ENCODE measurements at places on chromosomes 1 and 21.

DNA sequence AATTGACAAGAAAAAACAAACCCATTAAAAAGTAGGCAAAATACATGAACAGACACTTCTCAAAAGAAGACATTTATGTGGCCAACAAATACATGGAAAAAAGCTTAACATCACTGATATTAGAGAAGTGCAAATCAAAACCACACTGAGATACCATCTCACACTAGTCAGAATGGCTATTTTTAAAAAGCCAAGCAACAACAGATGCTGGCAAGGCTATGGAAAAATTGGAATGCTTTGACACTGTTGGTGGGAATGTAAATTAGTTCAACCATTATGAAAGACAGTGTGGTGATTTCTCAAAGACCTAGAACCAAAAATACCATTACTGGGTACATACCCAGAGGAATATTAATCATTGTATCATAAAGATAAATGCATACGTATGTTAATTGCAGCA, 641.1 kb upstream of the B3GALT2 start:
- DNase-seq = no peak

GRCh38 chr1:62024690-62025089, 170.0 kb upstream of the L1TD1 start:
- no peak for DNase-seq

DNA sequence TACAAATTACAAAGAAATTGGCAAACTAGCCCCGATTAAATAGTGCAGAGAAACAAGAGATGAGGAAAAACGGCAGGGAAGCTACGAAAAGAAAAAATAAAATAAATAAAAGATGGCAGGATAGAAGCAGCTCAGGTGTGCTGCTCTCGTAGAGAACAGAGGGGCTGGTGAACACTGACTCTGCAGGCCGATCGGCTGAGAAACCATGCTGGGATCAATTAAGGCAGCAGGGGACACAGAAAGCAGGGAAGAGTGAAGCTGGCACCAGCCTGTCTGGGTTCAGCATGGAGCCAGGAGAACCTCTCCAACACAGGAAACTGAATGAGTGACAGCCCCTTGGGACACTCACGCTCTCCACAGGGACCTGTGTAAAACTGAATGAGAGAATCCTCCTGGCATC, 39.5 kb upstream of the TMPRSS15 start:
- no peak for DNase-seq

DNA sequence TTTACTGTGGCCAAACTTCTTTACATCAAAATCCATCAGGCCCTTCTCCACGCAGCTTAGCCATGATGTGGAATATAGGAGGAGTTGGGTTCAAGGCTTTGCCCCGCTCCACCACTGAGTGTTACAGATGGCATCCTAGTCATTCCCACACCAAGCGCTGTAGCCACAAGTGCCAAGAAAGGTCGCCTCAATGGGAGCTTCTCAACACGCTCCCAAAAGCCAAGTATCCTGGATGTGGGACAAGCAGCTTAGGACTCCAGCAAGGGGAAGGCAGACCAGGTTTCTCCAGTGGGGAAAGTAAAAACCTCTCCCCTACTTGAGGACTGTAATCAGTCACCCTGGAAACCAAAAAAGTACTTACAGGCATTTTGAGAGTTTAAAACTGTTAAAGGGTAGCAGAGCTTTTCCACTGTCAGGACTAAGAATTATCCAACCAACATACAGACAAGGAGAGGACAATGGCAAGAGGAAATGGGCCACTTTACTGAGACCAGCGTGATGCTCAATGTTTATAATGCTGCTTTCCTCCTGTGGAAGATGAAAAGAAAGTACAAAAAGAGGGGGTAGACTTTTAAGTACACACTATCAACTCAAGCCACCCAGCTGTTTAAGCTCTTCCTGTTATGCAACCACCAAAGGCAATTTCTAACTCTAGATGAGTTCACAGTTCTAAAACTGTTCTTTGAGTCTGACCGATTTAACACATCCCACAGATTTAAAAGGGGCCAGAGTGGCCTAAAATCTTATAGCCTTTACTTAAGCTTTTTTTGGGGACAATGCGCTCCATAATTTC, 120.7 kb upstream of the KRTAP19-8 start:
- DNase-seq = no peak

GRCh38 chr1:7536891-7537591, 234.1 kb upstream of the VAMP3 start:
- DNase-seq = no peak

- DNase-seq = no peak
Observed at GRCh38 chr1:33379631-33380354, 51.1 kb downstream of the PHC2 start.

DNA sequence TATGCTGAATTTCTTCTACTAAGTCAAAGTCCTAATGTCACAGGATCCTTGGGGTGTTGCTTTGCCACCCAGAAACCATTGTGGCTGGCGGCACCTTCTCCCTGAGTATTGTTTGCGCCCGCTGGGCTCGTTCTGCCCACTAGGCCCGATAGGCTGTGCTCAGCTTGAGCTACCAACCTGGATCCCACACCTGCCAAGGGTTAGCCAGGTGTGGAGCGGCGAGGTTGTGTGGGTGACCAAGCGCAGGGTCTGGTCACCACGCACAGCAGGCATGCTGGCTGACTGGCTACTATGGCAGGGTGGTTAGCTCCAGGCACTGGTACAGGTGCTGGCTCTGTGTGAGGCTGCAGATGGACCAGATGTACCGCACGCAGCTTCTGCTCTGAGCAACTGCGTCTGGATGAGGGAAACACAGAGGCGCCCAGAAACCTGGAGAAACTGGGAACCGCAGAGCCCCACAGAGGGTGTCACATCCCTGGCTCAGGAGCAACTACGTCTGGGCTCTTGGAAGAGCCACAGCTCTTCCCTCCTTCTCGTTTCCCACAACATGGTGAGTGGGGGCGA, 50.3 kb upstream of the SCYL3 start:
- DNase-seq = no peak

GRCh38 chr1:155636397-155637153, 26.6 kb downstream of the MSTO1 start:
- DNase-seq = no peak

- DNase-seq = no peak
Observed at GRCh38 chr1:154807048-154807591, 63.0 kb downstream of the KCNN3 start.

DNA sequence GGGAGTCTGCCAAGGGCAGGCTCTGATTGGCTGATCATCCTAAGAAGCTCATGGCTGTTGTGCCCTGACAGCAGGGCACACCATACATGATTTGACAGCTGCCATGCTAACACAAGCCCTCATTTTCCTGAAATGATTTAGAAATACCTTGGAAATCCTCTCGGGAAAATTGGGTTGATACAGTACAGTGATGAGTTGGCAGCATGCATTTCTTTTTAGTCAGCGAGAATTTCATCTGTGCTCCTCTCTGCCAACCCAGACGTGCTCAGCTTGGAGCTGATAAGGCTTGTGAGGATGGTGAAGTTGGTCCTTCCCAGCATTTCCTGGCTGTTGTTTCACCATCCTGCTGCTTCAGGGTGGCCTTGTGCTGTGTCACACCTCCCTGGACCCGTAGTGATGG, 22.6 kb upstream of the KCNQ4 start:
- DNase-seq = no peak

DNA sequence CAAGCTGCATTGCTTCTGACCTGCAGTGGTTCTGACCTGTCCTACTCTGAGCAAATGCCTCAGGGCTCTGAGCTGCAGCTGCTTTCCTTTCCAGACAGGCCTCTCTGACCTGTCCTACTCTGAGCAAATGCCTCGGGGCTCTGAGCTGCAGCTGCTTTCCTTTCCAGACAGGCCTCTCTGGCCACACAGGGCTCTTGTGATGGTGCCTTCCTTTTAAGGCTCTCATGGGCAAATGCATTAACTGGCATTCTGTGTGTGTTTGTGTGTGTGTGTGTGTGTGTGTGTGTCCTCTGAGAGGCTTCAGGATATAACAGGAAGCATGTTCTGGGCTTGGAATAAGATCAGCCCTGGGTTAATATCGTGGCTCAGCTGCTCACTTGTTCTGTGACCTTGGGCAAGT, 131.3 kb downstream of the NTPCR start:
- DNase-seq = no peak

- DNase-seq = no peak
Observed at GRCh38 chr1:113453771-113454083, 63.4 kb downstream of the MAGI3 start.

DNA sequence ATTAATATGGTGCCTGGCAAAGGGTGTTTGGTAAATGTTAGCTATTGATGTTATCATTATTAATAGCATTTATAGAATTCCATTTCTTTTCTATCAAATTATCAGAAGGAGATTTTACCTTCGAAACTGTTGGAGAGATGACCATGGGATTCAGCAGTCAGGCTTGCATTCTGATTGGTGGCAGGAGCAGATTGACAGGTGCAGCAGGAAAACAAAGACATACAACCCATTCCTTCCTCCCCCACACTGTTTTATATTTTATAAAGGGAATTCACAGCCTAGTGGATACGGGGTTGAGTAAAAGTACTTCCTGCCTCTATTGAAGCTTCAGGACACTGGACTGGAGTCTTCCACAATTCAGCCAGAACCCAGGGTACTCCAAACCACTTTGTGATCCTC, 55.1 kb upstream of the SYT14 start:
- no peak for DNase-seq

DNA sequence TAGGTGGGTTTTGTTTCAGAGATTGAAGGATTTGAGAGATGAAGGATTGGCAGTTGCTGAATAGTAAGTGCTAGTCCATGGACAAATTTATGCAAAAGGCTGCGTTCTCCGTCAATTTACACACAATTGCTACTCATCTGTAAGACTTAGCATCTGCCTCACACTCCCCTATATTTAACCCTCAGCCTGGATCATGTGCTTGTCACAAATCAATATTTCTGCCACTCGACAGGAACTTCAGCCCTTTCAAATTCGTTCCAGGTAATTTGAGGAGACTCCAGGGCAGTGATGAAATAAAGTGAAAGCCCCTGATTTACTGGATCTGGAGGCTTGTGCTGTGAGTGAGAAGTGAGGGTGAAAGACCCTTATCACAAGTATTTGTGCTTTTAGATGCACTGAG, 105.6 kb upstream of the UBE2U start:
- no peak for DNase-seq

- peak; percentile 54 for DNase-seq
Observed at GRCh38 chr1:150235294-150235851, 539 bp downstream of the ANP32E start.

- DNase-seq = peak; percentile 11
Observed at GRCh38 chr1:185345913-185346720, 29.1 kb upstream of the IVNS1ABP start.

All from activated CD4-positive, alpha-beta T cell treated with anti-CD3 and anti-CD28 coated beads for 36 hours (primary cell).